ENCODE measurements at places on chromosomes 1 and 21.

DNA sequence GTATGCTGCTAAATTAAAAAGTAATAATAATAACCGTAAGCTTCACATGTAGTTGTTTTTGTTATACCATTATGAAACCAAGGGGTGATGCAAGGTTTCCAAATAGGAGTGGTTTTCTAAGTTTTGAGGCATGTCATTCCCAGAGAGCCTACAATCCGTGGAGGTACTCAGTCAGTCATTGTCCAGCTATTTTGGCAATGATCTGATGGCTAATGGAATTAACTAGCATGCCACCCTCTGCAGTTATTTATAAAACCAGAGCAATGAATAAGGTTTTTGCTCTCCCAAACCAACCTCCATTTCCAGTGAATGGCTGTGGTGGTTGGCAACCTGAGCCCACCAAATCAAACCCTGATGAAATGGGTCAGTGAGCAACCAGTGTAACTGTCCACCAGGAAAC is 106.4 kb downstream of the TBX15 start:
- no peak for DNase-seq

DNA sequence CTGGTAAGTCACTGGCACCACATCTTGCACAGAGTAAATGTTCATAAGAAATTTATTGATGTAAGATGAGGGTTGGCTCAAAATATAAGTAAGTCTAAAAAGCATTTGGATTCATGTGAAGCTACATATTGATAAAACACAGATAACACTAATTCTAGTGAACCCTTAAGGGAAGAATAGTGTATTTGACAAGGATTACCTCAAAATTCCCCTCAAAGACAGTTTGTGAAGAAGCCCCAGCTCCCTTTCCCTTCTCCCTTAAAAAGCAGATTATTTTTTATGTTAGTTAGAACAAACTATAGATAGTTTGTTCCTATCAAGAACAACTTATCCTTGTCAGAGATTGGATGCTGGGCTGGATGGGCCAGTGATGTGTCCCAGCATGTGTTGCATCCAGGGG is 10.7 kb downstream of the FGGY start:
- no peak for DNase-seq

DNA sequence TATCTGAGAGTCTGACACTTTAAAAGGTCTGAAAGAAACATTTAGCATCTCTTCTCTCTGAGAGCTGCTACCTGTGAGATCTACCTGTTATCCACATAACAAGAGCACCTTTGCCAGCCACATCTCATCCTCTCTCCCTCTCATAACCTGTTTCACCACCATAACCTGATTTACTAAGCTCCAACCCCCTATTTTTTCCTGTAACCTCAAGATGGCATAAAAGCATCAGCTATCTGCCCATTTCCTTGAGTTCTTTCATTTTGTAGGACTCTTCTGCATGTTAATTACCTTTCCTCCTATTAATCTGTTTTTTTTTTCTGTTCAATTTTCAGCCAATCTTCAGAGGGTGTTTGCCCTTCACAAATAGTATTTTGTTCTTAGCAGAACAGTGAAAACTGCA is 136.5 kb upstream of the KCNK1 start:
- DNase-seq = no peak

DNA sequence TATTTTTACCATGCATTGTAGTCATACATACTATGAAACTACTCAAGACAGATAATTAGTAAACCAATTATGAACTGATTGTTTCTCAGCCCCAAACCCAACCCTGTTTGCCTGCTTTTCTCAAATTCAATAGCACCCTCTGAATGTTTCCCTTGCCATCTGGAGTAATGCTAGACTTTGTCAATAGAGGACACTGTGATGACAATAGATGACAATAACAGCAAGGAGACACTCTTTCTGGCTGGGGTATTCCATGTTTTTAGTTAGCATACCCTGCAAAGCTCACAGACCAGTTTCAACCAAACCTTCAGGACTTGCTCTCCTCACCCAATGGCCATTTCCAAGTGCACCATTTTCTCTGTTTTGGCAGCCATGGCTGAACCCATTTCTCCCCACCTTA is 108.5 kb upstream of the LRRC7 start:
- DNase-seq = no peak

- DNase-seq = no peak
These were observed 48.1 kb upstream of the COL18A1 start for GRCh38 chr21:45356653-45357435.

GRCh38 chr1:160398823-160399222 is 1.5 kb upstream of the VANGL2 start:
- DNase-seq = no peak

GRCh38 chr1:26787381-26787705 is 407 bp upstream of the PIGV start:
- peak; percentile 85 for DNase-seq

DNA sequence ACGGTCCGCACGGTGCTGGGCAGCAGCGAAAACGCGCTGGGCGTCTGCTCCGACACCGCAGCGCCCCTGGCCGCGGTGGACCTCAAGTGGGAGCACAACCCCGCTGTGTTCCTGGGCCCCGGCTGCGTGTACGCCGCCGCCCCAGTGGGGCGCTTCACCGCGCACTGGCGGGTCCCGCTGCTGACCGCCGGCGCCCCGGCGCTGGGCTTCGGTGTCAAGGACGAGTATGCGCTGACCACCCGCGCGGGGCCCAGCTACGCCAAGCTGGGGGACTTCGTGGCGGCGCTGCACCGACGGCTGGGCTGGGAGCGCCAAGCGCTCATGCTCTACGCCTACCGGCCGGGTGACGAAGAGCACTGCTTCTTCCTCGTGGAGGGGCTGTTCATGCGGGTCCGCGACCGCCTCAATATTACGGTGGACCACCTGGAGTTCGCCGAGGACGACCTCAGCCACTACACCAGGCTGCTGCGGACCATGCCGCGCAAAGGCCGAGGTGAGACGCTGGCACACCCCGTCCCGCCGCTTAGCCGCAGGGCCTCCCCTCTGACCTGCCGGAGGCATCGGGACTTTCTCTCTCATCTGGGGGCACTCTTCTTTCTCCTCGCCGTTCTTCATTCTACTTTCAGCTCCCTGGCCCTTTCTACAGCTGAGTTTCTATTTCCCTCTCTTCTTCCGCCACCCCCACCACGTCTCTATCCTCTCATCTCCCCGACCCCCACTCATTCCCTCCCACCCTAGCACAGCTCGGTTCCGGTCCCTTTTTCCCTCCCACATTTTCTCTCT is 1.0 kb downstream of the NPR1 start:
- peak; percentile 9 for DNase-seq

GRCh38 chr1:8816264-8816663 is 1.2 kb downstream of the RERE start:
- DNase-seq = no peak

DNA sequence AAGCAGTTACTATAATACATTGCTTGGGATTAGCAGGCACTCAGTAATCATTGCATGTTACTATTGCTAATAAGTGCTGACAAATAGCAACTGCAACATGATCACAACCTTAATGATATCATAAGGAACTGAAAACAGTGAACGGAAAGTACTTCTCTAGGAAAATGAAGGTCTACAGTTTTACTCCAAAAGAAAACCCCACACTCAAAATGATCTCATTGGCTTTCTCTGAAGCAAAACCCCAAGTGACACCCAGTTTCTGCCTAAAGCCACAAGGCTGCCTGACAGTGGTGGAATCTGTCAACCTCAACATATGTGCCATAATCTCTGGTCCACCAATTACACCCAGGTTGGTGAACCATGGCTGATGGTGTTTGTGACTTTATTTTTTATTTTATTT is 137.6 kb downstream of the PTGER3 start:
- no peak for DNase-seq

GRCh38 chr21:42016364-42016985 is 6.3 kb upstream of the ZBTB21 start:
- no peak for DNase-seq

Data from CD4-positive, alpha-beta T cell treated with Interleukin-15 for 4 hours (primary cell).